ENCODE measurements at places on chromosomes 3 and 15. TPM values are rescaled to one million over a fixed set of nuclear protein-coding genes. Genes with fewer than 3 reads are reported as not detected.

The PLA2G4D gene
- 0.17 TPM for polyA plus RNA-seq

- DNase-seq, result no peak
Measured at GRCh38 chr3:47365213-47366153, 15.3 kb upstream of the PTPN23 start.

The SERINC4 gene
- polyA plus RNA-seq, result not detected

DNA sequence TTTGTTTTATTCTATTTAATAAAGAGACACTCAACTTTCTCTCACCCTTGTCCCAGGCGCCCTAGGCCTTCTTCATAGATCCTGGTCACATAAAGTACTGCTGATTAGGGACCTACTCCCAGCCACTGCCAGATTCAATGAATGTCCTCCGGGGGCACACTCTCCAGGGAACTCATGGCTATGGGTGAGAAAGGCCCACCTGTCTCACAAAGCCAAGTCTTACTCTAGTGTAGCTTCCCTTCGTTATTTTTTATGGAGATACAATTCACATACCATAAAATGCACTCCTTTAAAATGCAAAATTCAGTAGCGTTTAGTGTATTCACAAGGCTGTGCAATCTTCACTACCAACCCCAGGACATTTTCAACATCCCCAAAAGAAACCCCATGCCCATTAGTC is 87.8 kb downstream of the ADCY5 start:
- no peak for DNase-seq

GRCh38 chr15:77538027-77538451 is 94.7 kb downstream of the LINGO1 start:
- DNase-seq, result no peak

The MUC13 gene
- not detected for polyA plus RNA-seq

- DNase-seq, result no peak
Measured at GRCh38 chr15:68497206-68497910, 65.4 kb upstream of the ITGA11 start.

The TUSC7 gene
- not detected for polyA plus RNA-seq

DNA sequence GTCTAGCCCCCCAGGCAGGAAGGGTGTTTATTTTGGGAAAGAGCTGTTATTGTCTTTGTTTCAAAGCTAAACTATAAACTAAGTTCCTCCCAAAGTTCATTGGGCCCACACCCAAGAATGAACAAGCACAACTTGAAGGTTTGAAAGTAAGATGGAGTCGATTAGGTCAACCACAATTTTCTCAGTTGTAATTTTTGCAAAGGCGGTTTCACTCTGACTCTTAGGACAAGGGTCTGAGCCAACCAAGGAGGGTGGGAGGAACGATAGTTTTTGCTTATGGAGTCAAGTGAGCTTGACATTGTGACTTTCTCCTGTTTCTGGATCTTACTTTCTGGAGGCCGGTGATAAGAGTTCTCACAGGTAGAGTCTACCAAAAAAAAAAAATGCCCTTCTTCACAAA is 5.8 kb upstream of the ZNF770 start:
- no peak for DNase-seq

DNA sequence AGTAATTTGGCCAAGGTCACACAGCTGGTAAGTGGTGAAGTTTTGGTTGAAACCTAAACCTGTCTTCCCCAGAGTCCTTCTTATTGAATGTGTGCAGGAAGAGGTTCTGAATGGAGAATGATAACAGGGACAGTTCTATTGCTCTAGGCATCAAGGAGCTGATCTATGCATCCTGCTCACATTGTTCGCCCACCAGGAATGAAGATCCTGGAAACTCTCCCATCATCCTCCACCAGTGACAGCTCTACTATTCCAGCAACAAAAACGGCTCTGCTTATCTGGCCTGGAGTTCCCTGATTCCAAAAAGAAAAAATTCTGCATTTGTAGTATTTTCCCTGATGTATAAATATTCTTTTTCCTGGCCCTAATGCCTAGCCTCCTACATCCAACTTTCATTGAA is 16.4 kb upstream of the TNFAIP8L3 start:
- DNase-seq, result no peak

DNA sequence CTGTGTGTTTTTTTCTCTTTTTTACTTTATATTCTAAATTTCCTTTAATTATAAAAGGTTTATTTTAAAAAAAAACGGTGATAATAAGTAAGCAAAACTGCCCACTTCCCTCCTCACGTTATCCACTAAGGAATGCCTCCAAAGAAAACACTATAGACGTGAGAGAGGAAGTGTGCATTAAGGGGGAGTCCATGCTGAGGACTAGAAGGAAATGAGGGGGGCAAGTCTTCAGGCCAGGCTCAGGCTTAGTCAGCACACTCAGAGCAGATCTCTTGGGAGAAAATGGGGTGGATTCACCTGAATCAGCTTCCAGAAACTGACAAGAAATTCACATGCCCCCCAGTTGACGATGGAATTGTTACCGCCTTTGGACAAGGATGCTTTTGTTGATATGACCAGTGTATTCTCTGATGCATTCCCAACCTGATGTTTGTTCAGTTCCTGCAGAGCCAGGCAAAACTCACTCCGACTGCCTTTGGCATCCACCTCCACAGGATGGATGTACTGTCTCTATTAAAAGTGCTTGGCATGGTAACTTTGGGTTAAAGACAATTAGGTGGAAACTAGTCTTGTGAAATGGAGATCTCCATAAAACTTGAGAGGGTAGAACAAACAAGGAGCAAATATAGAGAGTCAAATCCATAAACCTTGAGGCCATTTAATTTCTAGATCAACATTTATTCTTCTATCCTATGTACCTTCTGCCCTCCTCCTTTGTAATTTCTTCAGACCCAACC is 167.8 kb downstream of the MYRIP start:
- DNase-seq, result no peak

- DNase-seq, result peak; percentile 10
Measured at GRCh38 chr3:85864896-85865295, 906.1 kb downstream of the CADM2 start.

The ZNF80 gene
- not detected for polyA plus RNA-seq

The NOX5 gene
- polyA plus RNA-seq, result 0.83 TPM

GRCh38 chr15:77186594-77187011 is 115.7 kb upstream of the TSPAN3 start:
- peak; percentile 54 for DNase-seq

DNA sequence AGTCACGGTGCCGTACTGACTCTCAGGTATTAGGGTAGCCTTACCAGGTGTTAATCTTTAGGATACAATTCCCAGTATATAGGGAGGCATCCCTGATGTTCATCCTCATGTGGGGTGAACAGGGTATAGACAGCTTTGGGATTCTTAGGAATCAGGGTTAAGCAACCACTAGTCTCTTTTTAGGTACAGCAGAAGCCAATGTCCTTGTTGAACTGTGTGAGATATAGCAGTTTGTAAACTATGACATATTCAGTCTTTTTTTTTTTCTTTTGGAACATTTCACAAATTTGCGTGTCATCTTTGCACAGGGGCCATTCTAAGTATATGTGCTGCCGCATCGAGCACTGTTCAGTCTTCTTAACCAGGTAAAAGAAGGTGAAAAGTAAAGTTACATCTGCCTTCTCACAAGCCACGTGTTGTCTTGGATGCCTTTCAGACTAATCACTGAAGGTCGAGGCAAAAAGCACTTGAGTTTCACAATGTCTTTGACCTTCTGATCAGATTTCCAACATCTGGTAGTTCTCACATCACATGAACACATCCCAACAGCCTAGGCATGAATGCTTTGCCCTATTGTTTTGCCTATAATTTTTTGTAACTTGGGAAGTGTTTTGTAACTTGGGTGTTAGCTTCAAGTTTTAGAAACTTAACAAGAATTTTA is 17.2 kb downstream of the TSEN2 start:
- DNase-seq, result no peak

DNA sequence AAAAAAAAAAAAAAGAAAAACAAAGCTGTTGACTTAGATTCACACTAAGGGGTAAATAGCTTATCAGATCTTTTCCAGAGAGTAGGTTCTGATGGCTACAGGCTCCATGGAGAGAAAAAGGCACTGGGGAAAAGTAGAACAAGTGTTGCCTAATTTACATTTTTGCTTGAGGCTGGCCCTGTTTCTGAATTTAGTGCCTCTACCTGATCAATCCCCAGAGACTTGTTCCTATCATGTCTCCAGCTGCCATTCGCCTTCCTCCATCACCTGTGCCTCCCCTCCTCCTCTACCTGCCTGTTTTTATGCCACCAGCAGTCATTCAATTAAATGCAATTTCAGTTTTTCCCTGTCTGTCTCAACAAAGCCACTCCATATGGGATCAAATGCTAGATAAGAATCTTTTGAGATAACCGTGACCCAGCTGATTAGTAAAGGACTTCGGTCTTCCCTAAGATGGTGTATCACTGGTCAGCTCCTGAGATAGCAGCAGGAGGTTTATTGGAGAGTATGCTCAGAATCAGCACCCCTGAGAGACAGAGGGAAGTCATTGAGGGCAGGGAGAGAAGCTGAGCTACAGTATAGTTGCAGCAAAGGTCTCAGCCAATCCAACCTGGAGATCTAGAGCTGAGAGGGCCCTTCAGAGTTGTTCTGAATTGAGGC is 88.1 kb upstream of the GADL1 start:
- DNase-seq, result no peak

GRCh38 chr3:68306571-68306970 is 625.8 kb downstream of the TAFA4 start:
- DNase-seq, result no peak

DNA sequence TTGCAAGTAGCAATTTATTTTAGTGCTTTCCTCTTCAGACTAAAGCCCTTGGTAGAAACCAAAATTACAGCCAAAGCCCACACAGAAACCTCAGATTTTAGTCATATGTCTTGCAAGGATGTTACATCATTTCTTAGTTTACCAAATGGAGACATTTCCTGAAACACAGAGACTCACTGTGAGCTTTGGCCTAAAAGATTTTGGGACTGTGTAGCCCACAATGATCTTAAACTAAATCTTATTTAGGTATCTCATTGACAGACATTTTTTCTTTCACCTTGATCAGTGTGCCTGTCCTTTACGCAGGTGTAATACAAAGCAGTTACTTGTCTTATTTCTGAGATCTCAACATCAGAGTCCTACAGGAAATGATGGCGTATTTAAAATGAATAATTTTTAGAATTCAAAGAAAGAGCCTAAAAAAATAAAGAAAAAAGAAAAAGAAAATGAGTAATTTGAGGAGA is 27.8 kb upstream of the AP4E1 start:
- no peak for DNase-seq

DNA sequence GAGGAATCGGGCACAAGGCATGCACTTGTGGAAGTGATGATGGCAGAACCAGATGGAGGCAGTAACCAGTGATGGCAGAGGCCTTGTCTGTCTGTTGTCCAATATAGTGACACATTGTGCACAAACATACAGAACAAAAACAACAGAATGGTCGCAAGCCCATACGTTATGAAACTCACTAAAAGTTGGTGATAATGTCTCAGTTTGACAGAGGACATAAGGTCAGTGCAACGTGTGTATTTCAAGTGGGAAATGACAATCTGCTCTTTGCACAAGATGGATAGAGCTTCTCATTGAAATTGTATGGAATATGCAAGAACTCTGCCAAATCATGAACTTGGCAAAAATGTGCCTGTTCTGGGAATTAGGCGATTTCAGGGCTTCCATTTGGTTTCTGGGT is 169.2 kb downstream of the EPHB1 start:
- no peak for DNase-seq

The ZNF660 gene
- 15.6 TPM for polyA plus RNA-seq

GRCh38 chr3:114427285-114428043 is 133.6 kb downstream of the TIGIT start:
- DNase-seq, result no peak

The CFAP100 gene
- polyA plus RNA-seq, result 5.0 TPM

DNA sequence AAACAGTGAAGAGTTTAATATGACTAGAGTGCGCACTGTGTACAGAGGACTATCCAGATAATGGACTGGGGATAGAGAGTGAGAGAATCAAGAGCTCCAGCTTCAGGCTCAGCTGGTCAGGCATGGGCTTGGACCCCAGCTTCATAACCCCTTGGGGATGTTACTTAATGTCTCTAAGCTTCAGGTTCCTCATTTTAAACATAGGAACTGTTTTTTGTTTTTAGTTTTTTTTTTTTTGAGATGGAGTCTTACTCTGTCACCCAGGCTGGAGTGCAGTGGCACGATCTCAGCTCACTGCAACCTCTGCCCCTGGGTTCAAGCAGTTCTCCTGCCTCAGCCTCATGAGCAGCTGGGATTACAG is 9.9 kb upstream of the BRPF1 start:
- no peak for DNase-seq

DNA sequence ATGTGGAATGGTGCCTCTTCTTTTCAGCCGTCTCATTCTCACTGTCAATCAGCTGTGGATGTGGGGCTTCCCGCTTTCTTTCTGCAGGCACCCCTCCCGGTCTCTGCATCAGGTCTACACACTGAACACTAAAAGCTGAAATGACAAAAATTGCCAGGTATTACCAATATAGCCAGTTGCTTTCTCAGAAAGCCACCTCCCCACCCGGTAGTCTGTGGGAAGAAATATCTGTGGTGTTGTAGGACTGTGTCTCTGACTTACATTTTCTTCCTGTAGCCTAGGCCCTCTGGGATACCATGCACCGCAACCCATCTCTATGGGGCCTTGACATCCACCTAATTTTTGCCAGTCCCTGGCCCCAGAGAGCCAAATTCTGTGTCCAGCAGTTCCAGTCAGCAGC is 19.2 kb upstream of the EPHB1 start:
- no peak for DNase-seq

- no peak for DNase-seq
Measured at GRCh38 chr3:134179508-134179907, 71.2 kb downstream of the RYK start.

- no peak for DNase-seq
Measured at GRCh38 chr15:39171944-39172368, 408.9 kb upstream of the THBS1 start.

The INSYN1 gene
- 17.7 TPM for polyA plus RNA-seq

- DNase-seq, result no peak
Measured at GRCh38 chr3:8739757-8740504, 6.3 kb downstream of the CAV3 start.

The ERICH6 gene
- polyA plus RNA-seq, result 1.2 TPM

All from left lung (tissue), 14 donors.